ENCODE measurements at places on chromosomes 1 and 21. TPM values are rescaled to one million over a fixed set of nuclear protein-coding genes. Genes with fewer than 3 reads are reported as not detected.

GRCh38 chr1:217342105-217342504 lies 288.8 kb downstream of the GPATCH2 start:
- DNase-seq: no peak

MMP23B gene
- total RNA-seq: 0.62 TPM

GRCh38 chr1:44146536-44147361 lies 5.3 kb upstream of the KLF18 start:
- no peak for DNase-seq

GRCh38 chr1:50750021-50750619 lies 209.9 kb downstream of the FAF1 start:
- no peak for DNase-seq

GRCh38 chr1:109788695-109789521 lies 25.2 kb upstream of the EPS8L3 start:
- no peak for DNase-seq

RNU1-2 gene
- total RNA-seq: not detected

- no peak for DNase-seq
Measured at GRCh38 chr1:234750922-234751627, 141.1 kb upstream of the IRF2BP2 start.

DNA sequence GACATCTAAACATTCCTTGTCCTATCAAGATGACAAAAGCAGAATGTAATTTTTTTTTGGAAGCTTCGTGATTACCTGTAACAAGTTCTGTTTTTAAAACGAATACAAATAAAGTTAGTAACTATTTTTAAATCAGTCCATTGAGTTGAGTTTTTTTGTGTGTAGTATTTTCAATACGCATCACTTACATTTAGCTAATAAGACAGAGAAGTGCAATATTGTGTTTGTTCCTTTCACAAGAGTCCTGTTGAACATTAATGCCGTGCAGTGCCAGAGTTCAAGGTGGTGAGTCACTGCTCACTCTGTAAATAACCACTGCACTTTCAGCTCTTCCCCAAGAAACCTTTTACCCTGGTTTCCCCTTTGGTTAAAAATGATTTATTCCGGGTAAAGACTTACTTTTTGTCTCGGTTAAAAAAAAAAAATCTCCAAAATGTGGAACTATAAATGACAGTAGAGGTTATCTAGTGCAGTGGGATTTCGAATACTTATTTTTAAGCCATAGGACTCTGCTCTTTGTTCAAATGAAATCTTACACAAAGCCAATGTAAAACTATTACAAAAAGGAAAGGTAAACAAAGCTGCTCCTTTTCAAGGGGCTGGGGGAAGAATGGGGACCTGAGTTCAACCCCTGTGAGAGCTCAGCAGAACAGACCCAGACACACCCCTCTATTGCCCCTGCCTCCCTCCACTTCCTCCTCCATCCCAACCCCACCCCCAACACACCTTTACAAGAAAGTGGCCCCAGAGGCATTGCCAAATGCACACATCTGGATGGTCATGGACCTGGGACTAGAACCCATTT lies 14.8 kb upstream of the NCMAP start:
- DNase-seq: no peak

- no peak for DNase-seq
Measured at GRCh38 chr1:22861764-22862440, 110.8 kb downstream of the LACTBL1 start.

- no peak for DNase-seq
Measured at GRCh38 chr1:230144758-230145504, 77.9 kb downstream of the GALNT2 start.

- no peak for DNase-seq
Measured at GRCh38 chr1:19250629-19251304, 557 bp downstream of the EMC1 start.
